ENCODE measurements at places on chromosomes 3 and 15.

DNA sequence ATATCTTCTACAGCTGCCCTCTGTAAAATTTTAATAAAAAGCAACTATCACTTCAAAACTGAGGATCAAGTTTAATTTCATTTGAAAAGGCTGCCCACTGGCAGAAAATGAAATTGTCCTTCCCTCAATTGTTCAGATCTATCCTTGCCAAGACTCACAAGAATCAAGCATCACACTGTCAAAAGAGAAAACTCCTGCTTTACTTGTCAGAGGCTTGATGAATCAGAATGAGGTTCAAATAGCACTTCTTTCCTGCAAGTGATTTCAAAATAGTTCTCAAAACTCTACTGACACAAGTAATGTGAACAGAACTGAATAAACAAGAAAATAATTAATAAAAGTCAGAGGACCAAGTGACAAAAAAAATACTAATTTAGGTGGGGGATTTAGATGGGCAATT, 70.6 kb downstream of the GOLIM4 start:
- no peak for DNase-seq

DNA sequence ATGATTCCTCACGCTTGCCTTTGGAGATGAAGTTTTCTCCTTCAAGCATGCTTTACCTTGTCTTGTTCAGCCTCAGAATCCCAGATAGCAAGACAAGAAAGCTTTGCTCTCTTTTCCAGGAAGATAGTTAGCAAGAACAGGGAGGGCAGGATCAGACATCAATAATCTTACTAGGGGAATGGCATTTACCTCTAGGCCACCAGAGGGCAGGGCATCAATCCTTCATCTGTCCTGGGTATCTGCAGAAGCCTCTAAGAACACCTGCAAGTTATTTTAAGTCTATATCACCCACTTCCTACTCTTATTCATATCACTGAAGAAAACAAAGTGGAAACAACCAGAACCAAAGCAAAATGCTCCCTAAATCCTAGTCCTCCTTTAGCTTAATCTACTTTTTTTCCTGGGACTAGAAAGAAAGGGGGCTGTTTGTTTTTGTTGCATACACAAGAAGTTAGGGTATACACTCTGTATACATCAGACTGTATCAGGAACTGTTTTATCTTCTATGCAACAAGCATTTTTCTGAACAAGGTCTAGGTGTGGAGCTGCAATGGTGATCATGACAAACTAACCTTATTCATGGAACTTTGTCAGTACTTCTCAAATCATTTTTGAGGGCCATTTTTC, 862.5 kb downstream of the CADM2 start:
- peak; percentile 64 for DNase-seq

DNA sequence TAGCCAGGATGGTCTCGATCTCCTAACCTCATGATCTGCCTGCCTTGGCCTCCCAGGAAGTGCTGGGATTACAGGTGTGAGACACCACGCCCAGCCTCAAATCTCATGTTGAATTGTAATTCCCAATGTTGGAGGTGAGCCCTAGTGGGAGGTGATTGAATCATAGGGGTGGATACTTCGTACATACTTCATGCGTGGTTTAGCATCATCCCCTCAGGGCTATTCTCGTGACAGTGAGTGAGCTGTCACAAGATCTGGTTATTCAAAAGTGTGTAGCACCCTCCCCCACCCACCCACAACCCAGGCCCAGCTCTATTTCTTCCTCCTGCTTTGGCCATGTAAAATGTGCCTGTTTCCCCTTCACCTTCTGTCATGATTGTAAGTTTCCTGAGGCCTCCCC, 236.9 kb upstream of the IL12A start:
- DNase-seq: no peak

- no peak for DNase-seq
Observed at GRCh38 chr3:46599590-46599989, 12.7 kb upstream of the FAM240A start.

DNA sequence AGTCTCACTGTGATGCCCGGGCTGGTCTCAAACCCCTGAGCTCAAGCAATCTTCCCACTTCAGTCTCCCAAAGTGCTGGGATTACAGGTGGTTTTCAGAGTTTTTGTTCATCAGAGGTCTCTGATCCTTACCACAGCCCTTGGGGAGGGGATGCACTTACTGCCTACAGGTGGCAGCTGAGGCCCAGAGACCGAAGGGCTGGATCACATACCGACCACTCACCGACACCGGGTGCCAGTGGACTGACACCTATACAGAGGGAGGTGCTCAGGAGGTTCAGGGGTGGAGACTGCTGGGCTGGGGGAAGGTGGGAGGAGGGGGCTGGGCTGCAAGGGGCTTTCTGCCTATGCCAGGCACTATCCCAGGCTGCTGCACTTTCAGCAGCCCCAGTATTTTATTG, 19.5 kb downstream of the DUSP7 start:
- DNase-seq: no peak

DNA sequence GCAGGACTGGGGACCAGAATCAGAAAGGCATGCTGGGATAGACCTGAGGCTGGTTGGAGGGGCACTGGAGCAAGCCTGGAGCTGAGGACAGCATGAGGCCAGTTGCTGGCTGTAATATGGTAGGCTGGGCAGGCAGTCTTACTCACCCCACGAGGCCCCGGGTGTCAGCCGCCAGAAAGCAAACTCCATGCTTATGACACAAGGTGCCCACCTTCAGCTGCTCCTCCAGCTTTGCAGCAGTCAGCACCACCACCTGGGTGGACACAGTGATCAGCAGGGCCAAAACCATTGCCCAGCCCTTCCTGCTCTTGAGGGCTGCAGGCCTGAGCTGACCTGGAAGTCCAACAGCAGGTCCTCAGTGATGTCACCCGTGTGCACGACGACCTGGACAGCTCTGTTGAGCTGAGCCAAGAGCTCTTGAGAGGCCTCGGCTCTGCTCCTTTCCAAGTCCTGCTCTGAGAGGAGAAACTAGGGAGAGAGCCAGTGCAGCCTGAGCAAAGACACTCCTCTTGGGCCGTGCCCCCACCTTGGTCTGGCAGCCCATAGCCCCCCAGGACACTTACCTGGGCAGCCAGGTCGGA, 747 bp downstream of the UBA7 start:
- no peak for DNase-seq

DNA sequence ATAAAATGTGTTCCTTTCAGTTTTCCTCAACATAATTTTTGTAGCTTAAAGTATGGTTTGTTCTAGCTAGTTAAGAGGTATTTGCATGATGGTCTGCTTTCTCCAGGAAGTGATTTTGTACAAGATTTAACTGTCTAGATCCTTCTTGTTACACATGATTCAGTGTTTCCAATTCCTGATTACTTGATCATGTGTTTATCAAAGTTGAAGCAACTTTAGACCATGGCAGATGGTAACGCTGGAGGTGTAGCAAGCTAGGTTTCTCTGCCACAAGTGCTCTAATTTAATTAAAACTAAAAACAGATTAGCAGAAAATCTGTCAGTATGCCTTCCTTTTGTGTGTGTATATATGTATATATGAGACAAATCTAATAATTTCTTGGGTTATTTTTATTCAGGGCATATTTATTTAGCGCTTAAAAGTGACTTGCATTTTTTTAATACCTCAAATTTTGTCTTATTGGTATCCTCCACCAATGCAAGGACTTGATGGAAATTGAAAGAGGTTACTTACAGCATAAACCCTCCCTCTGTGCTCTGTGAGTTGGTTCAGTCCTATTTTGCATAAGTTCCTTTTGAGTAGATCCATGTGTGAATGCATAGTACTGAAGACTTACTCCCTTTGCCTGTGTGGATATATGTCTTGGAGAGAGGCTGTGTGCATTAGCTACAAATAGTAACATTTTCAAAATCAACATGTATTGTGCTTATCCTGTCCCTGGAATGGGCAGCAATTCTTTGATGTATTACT, 157.3 kb upstream of the CGNL1 start:
- peak; percentile 96 for DNase-seq

DNA sequence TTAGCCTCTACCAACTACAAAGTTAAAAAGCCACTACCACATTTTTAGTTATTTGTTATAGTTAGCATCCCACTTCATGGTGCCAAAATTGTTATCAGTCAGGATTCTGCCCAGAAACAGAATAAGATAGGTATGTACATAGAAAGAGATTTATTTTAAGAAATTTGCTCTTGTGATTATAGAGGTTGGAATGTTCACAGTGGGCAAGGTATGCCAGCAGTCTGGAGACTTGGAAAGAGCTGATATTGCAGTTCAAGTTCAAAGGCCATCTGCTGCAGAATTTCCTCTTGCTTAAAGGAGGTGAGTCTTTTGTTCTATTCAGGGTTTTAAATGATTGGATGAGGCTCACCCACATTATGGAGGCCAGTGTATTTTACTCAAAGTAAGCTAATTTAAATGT, 143.8 kb upstream of the POU1F1 start:
- no peak for DNase-seq

DNA sequence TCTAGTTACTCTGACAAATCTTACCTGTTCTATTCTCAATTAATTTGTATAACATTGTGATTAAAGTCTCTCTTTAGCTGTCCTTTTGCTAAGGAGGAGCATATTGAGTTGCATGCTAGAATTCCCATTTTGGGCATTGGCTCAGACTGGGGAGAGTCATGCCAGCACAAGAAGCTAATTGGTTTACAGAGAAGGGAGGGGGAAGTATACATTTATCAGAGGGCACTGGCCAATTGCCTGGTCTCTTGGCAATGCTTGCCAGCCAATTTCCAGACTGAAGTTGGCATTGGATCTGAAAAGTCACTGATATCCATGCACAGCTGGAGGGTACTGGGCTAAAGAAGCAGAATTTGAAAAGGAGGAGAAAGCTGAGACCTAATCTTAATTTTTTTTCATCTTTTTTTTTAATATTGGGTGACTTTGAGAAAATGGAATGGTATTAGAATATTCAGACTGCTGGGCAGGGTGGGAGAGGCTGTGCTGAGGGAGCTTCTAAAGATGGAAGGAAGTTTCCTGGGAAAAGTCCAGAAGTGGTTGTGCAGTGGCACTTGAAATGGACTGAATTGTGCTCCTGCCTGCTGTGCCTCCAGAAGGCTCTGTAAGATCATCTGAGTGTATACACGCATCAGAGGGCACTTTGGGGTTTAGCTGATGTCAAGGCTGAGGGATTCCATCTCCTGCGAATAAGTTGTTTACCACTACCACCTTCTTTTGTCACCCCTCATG, 365.2 kb upstream of the DPH6 start:
- peak; percentile 31 for DNase-seq

DNA sequence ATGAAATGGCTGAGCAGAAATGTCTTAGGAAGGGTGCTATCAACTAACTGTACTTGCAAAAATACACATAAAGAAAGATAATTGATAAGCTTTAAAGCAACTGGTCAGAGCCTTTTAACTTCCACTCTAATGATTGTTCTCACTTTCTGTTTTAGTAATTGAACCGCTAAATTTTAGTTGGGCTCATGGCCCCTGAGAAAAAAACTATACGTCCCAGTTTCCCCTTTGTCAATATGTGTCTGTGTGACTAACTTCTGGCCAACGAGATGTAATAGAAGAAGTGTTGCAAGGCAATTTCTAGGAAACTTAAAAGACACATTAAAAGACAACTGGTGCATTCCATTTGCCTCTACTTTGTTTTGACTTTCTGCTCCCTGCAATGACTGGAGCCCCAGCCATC, 223.9 kb downstream of the NR1D2 start:
- DNase-seq: no peak

DNA sequence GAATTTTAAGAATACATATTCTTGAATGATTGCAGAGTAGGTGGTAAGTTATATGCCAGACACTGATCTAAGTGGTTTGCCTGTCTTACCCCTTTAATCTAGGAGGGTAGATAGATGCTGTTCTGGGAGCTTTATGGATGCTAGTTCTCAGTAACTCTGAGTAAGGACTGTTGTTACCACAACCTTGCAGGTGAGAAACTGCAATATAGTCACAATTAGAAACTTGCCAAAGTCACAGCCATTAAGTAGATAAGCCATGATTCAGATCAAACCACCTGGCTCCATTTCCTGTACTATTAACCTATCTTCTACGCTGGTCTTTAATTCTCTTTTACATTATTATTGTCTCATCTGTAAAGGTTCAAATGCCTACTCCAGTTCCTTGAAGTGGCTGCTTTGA, 46.8 kb downstream of the UBE2E2 start:
- DNase-seq: no peak

GRCh38 chr3:187856555-187856954, 111.3 kb upstream of the BCL6 start:
- peak; percentile 45 for DNase-seq

DNA sequence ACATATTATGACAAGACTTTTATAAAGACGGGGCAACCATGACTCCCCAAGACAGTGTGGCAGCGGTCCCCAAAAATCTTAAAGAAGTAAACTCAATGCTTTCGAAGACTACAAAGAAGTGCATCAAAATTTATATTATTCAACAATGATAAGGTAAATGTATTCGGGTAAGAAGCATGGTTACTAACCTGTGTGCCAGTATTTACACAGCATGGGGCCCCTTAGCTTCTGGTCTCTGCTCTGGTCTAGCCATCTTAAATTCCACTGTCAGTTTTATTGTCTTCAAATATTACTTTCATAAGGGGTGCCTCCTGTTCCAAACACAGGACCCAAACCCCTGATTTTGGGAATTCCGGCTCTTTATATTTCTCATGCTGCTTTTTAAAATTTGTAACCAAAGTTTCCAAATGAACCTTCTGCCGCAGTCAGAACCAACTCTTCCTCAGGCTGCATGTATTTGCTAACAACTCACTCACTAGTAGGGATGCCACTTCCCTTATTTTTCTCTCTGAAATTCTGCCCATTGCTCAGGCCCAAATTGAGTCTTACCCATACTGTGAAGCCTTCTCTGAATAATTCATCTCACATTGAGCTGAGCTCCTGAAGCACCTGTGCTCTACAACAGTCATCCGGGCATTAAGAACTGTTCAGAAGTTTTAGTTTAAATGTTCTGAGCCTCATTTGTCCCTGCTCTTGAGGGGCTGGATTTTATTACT, 1.2 kb downstream of the TTC23 start:
- DNase-seq: no peak

- DNase-seq: peak; percentile 42
Observed at GRCh38 chr3:119240101-119240590, 532 bp downstream of the B4GALT4 start.

- no peak for DNase-seq
Observed at GRCh38 chr15:76565366-76565765, 228.8 kb downstream of the ISL2 start.

- no peak for DNase-seq
Observed at GRCh38 chr3:105315815-105316214, 50.9 kb upstream of the ALCAM start.

DNA sequence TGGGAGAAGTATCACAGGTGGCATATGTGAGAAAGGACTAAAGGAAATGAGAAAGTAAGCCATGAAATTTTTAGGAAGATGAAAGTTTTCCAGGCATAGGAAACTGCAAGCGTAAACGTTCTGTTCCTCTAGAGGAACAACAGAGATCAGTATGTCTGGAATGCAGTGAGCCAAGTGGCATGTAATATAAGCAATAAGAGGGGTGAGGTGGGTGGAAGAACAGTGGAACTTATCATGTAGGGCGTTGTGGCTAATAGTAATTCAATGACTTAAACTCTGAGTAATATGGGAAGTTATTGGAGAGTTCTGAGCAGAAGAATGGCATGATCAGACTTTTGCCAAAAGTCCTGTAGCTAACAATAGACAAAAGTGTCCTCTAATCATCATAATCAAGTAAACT, 902.9 kb downstream of the EPHA3 start:
- DNase-seq: no peak

GRCh38 chr3:13537909-13538296, 11.0 kb upstream of the FBLN2 start:
- no peak for DNase-seq

Measured in NCI-H524 (cell line).